ENCODE measurements at places on chromosomes 6 and 20. TPM values are rescaled to one million over a fixed set of nuclear protein-coding genes. Genes with fewer than 3 reads are reported as not detected.

WFDC12 gene
- total RNA-seq: not detected

ADGRF1 gene
- not detected for total RNA-seq

SRSF6 gene
- total RNA-seq: 168 TPM

HLA-A gene
- total RNA-seq: 1,540 TPM

PGM3 gene
- total RNA-seq: 20.2 TPM

WFDC5 gene
- not detected for total RNA-seq

LAMA4 gene
- not detected for total RNA-seq

STX11 gene
- total RNA-seq: 2.6 TPM

OTOR gene
- total RNA-seq: not detected

COX7A2 gene
- 395 TPM for total RNA-seq

DEFB132 gene
- not detected for total RNA-seq

HIVEP1 gene
- 29.2 TPM for total RNA-seq

Data from naive thymus-derived CD4-positive, alpha-beta T cell (primary cell).